ENCODE measurements at places on chromosomes 3 and 15.

DNA sequence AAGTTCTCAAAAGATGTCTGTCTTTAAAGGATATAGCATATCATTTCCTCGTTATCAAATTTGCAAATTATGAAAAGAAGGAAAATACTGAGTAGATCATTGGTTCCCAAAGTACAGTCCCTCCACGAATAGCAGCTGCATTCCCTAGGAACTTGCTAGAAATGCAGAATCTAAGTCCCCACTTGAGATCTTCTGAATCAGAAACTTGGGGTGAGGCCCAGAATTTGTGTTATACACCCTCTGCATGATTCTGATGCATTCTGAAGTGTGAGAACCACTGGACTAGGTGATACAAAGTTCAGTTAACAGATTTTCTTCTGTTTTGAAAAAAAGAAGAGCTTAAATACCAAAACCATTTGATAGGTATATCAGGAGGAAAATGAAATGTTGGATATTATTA, 77.1 kb downstream of the SLC25A26 start:
- no peak for DNase-seq

- DNase-seq: no peak
These were observed 8.5 kb downstream of the UACA start for GRCh38 chr15:70754862-70755261.

GRCh38 chr15:85550283-85550682, 169.9 kb downstream of the AKAP13 start:
- no peak for DNase-seq

GRCh38 chr15:38691965-38692788, 127.6 kb upstream of the RASGRP1 start:
- DNase-seq: no peak

DNA sequence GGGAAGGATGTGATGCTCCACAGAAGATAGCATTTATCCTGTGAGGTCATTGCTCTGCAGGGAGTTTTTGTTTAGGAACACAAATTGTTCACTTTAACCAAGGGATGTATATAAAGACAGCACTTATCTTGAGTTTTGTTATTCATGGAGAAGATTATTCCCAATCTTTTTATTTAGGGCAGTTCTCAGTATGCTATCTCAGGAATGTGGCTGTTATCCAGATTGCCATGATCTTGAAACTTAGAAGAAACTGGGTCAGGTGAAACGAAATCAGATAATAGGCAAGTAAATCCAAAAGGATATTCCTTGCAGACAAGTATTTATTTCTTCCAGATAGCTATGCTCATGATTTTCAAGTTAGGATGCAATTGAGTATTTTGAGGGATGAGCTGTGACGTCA, 19.3 kb upstream of the TMEM42 start:
- DNase-seq: no peak

- DNase-seq: no peak
These were observed 42.6 kb downstream of the GOLIM4 start for GRCh38 chr3:168053115-168053514.

DNA sequence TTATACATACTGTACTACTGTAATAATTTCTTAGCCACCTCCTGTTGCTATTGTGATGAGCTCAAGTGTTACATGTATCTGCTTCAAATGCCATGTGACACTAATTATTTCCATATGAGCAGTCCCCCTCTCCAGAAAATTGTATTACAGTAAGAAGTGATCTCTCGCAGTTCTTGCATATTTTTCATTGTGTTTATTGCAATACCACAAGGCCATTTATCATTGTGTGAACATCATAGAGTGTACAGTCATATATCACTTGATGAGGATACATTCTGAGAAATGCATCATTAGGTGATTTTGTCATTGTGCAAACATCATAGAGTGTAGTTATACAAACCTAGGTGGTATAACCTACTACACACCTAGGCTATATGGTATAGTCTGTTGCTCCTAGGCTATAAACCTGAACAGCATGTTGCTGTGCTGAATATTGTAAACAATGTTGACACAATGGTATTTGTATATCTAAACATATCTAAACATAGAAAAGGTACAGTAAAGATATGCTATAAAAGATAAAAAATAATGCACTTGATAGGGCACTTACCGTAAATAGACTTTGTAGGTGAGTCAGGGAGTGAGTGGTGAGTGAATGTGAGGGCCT, 189.6 kb upstream of the MLF1 start:
- no peak for DNase-seq

- no peak for DNase-seq
These were observed 6.6 kb downstream of the ARRDC4 start for GRCh38 chr15:97966924-97967620.

DNA sequence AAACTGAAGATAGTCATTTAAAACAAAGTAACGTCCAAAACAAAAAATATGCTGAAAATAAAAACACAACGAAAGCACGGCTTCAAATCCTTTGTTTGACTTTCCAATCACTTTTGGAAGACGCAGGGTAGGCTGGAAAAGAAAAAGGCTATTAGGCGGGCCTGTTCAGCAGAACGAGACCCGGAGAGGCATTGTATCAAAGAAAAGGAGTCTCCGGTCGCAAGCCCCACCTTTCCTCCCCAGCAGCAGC, 691 bp downstream of the SENP7 start:
- no peak for DNase-seq

DNA sequence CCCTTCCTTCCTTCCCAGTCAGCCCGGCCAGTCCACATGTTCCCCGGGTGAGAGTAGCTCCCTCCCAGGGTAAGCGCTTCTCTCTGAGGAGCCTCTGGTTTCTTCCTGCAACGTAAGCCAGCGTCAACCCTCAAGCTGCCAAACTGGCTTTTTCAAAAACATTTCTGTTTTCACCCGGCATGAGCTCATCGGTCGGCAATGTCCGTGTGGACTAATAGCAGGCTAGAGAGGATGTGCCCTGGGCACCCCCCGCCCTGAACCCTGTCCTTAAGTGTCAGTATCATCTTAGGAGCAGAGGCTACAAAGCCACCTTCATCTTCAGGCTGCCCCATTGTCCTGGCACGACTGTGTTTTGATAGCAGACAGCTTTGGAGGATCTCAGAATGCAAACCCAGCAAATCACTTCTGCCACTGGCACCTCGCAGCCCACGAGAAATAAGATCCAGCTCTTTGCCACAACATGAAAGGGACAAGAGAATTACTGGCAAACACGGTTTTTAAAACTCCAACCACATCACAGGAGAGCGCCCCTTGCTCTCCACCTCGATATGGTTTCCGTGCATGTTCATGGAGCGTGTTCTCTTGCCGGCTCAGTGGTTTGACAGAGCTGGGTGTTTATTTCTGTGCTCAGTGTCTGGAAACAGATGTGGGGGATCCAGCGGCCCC, 9.9 kb downstream of the ALDH1A3 start:
- DNase-seq: no peak

DNA sequence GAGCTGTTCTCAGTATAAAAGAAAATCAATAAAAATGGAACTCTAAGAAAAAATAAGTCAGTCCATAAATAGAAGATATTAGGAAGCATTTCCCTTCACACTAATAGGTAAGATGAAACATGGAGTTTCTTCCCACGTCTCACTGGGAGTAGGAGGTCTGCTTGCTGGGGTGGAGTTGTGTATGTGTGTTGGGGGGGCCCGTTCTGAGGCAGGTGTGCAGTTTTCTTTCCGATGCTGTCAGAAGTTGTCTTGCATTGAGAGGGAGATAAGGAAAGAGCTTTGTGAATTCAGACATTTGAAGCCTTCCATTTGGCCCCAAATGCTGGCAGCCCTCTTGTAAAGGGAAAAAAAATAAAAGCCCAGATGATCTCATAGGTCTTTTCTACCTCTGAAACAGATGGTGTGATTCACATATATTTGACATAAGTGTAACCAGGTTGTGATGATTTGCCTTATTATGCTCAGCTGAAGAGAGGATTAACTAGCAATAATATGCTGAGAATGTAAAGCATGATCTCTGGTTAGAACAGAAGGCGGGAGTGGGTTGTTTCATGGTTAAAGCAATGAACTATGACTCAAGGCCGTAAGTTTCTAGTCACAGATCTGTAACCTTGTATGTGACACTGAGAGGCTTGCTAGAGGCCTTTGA, 8.8 kb downstream of the RASGRP1 start:
- no peak for DNase-seq

GRCh38 chr3:65742914-65743313, 295.8 kb downstream of the MAGI1 start:
- no peak for DNase-seq

DNA sequence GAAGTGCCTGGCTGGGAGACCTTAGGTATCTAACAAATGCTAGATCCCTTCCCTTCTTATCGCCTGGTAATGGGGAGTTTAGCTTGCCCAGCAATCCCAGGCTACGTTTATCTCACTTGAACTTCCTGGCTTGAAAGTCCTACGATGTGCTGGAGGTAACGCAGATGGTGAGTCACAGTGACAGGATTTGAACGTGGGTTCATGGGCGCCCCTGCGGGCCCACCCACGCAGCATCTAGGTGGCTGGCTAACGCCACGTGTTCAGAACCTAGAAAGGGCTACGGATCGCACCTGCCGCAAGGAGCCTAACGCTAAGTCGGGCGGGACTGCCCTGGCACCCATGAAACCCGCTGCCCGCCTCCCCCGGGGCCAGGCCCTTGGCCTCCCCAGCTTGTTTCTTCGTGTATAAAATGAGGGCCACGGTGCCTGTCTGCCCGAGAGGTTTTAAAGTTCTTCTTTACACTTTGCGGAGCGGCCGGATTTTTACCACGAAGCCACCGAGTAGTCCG, 600 bp upstream of the USP3 start:
- DNase-seq: peak; percentile 90

DNA sequence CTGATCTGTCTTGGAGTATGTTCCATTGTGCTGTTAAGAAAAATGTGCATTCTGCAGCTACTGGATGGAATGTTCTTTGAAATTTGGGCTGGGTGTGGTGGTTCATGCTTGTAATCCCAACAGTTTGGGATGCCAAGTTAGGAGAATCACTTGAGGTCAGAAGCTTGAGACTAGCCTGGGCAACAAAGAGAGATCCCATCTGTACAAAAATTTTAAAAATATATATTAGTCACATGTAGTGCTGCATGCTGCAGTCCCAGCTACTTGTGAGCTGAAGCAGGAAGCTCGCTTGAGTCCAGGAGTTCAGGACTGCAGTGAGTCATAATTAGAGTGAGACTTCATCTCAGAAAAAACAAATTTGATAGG, 62.8 kb upstream of the PLSCR4 start:
- DNase-seq: no peak

- DNase-seq: no peak
These were observed 201.3 kb upstream of the MRPL3 start for GRCh38 chr3:131704098-131704497.

DNA sequence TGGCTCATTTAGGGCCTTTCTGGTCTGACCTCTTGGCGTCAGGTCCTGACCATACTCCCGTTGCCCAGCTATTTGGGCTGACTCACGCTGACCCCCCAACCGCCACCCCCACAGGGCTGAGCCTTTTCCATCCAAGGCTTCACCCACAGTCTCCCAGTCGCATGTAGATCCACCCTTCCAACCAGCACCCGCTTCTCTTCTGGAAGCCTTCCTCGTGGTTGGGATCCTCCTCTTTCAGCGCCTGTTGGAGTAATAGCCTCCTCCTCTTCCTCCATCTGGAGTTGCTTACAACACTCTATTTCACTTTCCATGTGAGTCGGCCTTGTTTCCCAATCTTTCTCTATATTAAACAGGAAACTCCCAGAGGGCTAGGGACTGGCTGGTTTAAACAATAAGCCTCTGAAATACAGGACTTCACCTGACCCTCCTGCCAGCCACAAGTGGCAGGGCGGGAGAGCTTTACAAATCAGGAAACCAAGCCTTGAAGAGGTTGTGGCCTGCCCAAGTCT, 2.1 kb upstream of the ALAS1 start:
- DNase-seq: no peak

GRCh38 chr3:33798113-33798417, 365 bp upstream of the PDCD6IP start:
- no peak for DNase-seq

DNA sequence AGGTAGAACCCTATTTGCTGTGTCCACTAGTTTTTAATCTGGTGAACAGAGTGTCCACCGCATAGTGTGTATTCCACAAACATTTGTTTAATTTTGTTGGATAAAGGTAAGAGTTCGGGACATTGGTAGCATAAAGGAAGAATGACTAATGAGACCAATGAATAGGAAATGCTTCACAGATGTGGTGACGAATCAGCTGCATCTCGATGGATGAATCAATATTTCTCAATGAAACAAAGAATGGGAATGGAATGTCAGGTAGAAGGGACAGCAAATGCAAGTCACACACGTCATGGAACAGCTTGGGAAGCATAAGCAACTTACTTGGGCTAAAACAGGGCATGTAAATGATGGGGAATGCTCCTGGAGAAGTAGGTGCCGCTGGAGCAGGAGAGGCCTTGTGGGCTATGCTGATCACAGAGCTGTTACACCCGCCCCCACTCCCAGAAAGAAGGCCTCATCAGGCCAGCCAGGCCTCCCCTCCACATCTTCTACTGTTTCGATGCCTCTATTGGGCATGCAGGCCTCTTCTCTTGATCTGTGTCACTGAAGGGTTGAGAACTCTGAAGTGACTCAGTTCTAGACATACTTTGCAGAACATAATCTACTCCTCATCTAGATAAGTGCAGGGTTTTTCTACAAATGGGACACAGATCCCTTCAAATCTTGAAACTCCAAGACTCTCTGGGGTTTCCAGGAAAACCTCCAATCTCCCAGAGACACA, 120.0 kb upstream of the GADL1 start:
- DNase-seq: no peak

- no peak for DNase-seq
These were observed 17.9 kb upstream of the MTHFS start for GRCh38 chr15:79914728-79915127.

DNA sequence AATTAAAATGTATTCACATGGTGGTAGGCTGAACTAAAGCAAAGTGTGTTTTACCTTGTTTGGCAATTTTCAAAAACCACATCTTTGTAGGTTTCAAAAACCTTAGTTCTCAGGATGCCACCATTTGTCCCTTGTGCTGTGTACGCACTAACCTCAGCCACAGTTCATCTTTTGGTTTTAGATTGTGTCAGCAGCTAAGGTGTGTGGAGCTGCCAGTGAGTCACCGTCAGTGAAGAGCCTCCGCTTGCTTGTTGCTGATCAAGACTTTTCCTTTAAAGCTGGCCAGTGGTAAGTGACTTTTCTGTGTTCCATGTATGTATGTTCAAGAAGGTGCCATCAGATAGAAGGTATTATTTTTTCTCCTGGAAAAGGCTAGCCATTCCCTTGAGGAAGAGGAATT, 21.1 kb downstream of the OXNAD1 start:
- DNase-seq: no peak

DNA sequence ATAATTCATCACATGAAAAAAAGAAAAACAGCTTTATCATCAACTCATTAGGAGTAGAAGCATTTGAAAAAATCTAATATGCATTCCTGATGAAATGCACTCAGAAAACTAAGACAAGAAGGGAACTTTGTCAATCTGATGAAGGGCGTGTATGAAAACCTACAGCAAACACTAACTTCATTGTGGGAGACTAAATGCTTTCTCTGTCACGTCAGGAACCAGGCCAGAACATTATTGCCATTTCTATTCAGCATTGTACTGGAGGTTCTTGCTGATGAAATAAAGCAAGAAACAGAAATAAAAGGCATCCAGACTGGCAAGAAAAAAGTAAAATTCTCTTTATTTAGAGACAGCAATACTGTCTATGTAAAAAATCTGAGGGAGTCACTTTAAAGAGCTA, 235.2 kb downstream of the GABRB3 start:
- no peak for DNase-seq

DNA sequence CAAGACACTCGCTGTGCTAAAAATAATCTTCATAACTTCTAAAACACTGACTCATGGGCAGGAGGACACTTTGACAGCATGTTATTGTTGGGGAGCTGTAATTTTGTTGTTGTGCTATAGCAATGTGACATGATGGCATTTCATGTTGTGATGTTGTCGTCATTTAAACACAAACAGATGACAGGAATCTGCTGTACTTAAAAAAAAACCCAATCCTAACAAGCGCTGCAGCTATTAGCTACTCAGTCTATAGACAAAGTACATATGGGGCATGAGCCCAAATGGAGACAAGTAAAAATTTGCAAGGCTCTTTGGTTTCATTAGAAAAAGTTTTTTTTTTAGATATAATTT, 828 bp upstream of the ATOSA start:
- DNase-seq: no peak

Data from posterior cingulate gyrus (tissue), 11 donors.